ENCODE measurements at places on chromosomes 2 and 18.

GRCh38 chr2:1450915-1451314 is 37.7 kb downstream of the TPO start:
- no peak for DNase-seq

- no peak for DNase-seq
Observed at GRCh38 chr2:55902971-55903370, 20.6 kb downstream of the EFEMP1 start.

DNA sequence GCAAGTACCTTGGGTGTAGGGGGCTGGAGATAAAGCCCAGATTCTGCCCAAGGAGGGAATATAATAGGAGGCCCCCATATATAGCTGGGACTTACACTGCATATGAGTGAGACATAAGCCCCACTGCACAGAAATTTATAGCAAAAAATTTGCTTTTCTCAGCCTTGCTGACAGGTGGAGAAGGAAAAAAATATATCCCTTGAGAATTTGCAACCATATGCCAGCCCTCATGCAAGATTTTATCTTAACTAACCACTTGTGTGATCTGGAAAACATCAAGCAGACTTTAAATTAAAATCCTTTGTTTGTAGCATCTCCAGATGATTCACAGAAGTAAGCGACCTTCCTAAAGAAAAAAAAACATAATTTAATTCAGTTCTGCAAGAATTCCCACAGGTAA is 288.2 kb downstream of the BCL2 start:
- DNase-seq, result no peak

DNA sequence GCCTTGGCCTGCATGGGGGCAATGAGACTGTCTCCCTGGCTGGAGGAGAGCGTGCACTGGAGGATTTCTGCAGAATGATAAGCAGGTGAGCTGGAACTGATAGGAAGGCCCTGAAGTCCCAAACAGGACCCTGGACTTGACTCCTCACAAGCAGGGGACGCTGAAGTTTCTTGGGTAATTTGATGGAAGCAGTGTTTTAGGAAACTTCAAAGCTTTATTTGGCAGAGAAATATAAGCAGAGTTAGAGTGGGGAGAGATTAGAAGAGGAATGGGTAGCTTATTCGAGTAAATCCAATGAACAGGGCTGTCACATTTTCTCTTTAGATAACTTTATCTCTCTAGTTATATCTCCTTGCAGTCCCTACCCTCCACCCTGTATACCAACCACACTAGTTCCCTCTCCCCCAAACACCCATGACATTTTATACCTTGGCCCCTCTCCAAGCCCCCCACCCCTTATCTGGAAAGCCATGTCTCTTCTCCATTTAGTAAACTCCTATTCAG is 73.6 kb upstream of the IGFBP5 start:
- no peak for DNase-seq

DNA sequence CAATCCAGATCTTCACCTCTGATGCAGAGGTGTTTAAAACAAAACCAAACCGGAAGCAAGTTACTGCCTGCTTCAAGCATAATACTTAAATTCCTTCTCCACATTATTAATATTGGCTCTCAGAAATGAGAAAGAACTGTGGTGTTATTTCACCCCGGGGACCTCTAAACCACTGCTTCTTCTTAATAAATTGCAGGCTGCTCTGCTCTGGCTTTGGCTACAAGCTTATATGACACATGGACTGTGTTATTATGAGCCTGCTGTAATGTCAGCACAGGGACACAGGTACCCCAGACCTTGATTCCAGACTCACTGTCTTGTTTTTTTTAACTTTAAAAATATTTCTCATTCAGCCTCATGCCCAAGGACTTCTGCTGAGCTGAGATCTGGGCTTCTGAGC is 45.1 kb downstream of the ST6GAL2 start:
- DNase-seq, result no peak

DNA sequence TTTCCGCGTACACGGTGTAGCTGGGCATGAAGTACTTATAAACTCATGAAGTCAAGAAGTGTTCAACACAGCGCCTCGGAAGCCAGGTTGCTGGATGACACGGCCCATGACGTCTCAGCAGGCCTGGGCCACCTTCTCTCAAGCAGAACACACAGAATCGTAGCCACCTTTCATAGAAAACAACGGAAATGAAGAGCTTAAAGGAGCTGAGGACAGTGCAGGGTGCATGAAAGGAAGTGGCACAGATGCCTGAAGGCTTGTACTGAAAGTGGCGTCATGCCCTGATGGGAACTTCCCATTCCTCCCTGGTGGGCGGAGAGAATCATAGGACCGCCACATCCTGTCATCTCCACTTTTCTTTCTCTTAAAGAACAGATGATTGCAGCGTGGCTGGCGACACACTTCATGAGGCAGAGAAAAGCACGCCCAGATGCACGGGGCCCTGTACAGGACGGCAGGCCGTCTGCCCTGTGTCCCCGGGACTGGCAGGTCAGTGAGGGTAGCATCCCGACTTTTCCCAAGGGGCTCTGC is 31.1 kb downstream of the HDAC4 start:
- no peak for DNase-seq

- DNase-seq, result no peak
Observed at GRCh38 chr2:67727623-67728022, 330.5 kb downstream of the ETAA1 start.

GRCh38 chr2:233414273-233414654 is 60.0 kb downstream of the DGKD start:
- no peak for DNase-seq

GRCh38 chr2:180258579-180258978 is 251.5 kb upstream of the CWC22 start:
- DNase-seq, result no peak

DNA sequence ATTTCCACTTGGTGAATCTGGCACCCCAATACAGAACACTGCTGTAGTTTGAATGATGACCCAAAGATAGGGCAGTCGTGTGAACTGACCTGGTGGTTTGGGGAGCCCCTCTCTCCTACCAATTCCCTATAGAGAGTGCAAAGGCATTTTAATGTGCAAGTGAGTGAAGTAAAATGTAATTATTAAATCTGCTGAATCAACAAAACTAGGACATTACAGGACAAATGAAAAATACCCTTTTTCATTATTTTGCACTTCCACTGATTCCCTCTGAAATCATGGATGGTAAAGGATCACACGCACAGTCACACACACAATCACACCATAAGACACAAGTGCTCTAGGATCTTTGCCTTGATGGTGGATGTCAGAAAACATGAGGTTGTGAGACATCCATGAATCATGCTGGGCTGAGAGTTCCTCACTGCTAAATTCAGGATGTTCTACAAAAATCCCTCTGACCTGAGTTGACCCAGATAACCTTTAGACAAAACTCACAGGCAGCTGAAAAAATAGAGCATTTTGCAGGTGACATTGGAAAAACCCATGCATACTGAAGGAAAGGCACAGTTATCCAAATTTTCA is 197.4 kb downstream of the FBXO15 start:
- no peak for DNase-seq

GRCh38 chr2:174124181-174124580 is 124.2 kb downstream of the OLA1 start:
- DNase-seq, result no peak

DNA sequence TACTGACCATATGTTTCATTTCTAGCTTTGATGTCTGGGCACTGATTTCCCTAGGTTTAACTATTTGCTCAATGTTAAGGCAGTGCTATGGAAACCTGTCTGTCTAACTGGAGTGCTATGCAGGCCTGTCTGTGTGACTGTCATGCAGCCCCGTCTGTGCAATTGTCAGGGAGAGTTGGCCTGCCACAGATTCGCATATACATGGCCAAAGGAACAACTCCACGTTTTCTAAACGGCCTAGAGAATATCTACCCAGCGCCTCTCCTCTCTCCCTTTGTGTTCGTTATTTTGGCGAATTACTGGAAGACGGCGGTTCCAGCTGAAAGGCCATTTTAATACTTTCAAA is 59.6 kb upstream of the PSME4 start:
- no peak for DNase-seq

GRCh38 chr2:141497272-141497671 is 633.5 kb downstream of the LRP1B start:
- no peak for DNase-seq

GRCh38 chr2:98871506-98871905 is 64.5 kb downstream of the CRACDL start:
- DNase-seq, result no peak

- no peak for DNase-seq
Observed at GRCh38 chr2:208320686-208321085, 54.6 kb downstream of the PIKFYVE start.

- no peak for DNase-seq
Observed at GRCh38 chr18:24189664-24190346, 50.9 kb downstream of the CABYR start.

- DNase-seq, result peak; percentile 93
Observed at GRCh38 chr2:226185616-226186211, 613.9 kb downstream of the IRS1 start.

GRCh38 chr2:143684551-143685320 is 555.5 kb downstream of the ARHGAP15 start:
- DNase-seq, result no peak
